Astrocyte of the spinal cord (primary cell): ENCODE measurements at places on chromosomes 2 and 18.
A peak's percentile ranks its signal among the peaks of the same experiment; 100 is the strongest.

GRCh38 chr2:29009711-29010677 is 28.9 kb downstream of the TOGARAM2 start:
- no peak for DNase-seq

GRCh38 chr2:75570024-75570947 is 9.5 kb upstream of the EVA1A start:
- no peak for DNase-seq

GRCh38 chr2:206192157-206192556 is 32.5 kb downstream of the EEF1B2 start:
- DNase-seq = no peak

DNA sequence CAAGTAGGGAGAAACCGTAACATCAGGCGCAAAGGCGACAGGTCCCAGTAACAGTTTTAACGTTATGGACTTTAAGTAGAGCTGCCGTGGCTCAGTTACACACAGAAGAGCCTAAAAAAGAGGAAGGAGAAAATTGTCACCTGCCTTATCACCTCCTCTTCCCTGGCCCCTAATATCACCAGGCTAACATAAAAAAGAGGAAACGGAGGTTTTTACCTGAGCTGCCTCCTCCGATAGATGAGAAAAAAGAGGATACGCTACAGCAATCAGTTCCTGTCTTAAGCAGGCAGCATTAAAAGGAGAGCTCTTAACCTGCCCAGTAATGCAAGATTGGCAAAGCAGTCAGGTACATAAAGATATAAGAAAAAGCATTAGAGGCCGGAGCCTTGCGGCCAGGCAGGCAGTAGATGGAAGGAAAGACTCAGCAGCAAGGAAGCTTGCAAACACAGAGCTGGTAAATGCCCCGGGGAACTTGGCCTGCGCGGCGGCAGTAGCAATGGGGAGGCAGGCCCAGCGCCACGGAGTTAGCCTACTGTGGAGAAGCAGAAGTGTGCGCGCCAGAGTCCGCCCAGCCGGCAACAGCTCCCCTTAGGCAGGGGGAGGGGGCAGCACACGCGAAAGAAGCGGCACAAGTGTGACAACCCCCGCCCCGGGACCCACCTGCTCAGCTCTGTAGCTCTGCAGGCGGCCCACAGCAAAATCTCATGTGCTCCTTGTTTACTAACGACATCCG is 116.3 kb upstream of the SCN7A start:
- DNase-seq = peak; percentile 21

DNA sequence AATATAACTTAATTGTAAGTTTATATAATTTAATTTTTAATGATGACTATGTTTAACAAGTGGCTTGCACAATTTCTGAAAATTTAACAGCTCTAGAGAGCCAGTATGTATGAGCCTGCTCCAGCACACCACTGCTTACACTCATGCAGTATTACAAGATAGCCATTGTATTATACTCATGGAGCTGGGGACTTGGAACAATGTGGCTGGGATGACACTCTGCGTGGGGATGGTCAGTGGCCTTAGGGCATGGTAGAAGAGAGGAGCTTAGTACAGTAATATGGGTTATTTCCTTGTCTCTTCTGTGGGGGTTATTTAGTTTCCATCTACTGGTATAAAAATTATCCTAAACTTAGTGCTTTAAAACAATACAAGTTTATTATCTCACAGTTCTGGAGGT is 105.1 kb upstream of the STON1 start:
- DNase-seq = no peak

- no peak for DNase-seq
Measured at GRCh38 chr2:223487214-223487846, 114.8 kb downstream of the SCG2 start.

DNA sequence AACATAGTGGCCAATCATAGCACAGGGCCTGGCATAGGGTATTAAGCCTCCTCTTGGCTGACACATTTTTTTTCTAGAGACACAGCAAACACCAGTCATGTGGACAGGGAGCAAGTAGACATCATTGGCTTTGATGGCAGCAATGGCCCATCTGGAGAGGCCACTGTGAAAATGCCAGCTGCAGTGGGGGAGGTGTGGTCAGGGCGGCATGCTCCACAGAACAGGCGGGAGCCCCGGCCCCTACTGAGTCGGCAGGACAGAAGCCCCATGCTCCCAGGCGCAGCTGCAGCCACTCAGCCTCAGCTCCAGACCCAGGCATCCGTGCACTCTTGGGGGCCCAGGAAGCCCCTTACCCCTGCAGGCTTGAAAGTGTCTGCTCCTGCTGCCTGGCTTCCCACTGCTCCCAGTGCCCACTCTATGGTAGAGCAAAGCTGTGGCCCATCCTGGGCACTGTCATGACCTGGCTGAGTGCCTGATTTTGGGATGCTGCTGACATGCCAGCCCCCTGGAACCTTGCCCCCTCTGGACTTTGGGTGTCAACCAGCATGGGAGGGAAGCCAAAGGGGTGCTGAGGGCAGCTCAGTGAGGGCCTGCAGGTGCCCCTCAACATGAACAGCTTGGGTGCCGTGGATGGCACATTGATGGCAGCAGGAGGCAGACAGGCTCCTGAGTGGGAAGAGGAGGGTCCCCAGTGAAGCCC is 23.3 kb upstream of the UBE2F start:
- no peak for DNase-seq

GRCh38 chr2:102258386-102259074 is 52.8 kb upstream of the IL1RL1 start:
- peak; percentile 96 for DNase-seq

GRCh38 chr2:128720080-128721022 is 401.7 kb upstream of the HS6ST1 start:
- DNase-seq = no peak

- DNase-seq = peak; percentile 80
Measured at GRCh38 chr2:191245046-191245868, at the start of gene MYO1B. Gene MYO1B, plus strand, starts transcription at chr2:191245404. Its CDS starts 31,492 bp downstream, at chr2:191276896.

DNA sequence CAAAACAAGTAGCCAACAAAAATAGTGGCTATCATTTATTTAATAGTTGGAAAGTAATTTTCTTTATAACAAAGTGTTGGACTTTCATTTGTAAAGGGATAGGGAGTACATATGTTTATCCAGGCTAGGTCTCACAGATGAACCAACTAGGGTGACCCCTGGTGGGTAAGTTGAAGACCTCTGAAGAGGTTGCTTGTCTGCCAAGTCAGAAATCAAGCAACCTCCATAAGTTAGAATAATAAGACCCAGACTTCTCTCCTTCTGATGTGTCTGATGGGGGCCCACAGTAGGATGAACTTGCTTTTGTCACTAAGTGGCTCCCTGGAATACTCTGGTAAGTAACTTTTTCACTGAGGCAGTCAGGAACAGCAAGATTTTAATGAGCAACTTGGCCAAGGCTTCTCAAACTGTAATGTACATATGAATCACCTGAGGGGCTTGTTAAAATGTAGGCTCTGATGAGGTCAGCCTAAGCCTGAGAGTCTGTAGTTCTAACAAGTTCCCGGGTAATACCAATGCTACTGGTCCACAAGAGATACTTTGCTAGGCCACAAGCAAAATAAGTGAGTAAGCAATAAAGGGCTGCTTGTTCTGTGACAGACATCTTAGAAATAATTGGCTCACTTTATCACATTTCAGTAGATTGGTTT is 319.6 kb downstream of the PIK3C3 start:
- peak; percentile 33 for DNase-seq

GRCh38 chr2:143513081-143513480 is 383.9 kb downstream of the ARHGAP15 start:
- peak; percentile 72 for DNase-seq

DNA sequence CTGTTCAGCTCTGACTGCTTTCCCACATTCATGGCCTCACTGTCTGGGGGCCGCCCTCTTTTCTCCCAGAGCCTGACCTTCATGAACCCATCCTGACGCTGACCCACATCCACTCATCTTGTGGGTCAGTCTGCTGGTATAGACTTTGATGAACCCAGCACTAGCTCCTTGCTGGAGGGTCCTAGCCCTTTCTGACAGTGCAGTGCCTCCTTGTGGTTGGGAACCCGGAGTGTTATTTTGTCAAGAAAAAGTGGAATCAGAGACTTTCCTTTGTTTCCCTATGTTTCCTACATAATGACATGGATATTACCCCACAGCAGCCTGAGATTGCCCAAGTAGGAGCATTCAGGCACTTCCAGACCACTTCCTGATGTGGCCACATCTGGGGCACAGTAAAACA is 19.3 kb upstream of the OSR1 start:
- no peak for DNase-seq

GRCh38 chr2:207039225-207039624 is 99.9 kb downstream of the CPO start:
- no peak for DNase-seq

DNA sequence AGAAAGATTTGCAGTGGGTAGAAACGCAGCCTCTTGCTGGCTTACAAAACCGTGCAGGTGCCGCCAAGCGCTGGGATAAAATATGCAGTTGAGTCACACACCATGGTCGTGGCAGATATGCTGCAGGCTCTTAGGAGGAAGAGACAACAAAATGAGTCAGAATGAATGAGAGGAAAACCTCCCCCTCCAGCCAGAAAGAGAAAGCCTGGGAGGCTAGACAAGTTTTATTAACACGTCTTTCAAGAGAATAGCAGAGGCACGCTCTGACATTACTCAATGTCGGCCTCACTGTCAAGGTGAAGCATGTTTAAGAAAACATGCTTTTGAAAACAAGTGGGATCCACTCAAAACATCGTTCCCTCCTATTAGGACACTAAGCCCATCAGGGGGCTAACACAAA is 37.1 kb upstream of the ZCCHC2 start:
- DNase-seq = peak; percentile 80

DNA sequence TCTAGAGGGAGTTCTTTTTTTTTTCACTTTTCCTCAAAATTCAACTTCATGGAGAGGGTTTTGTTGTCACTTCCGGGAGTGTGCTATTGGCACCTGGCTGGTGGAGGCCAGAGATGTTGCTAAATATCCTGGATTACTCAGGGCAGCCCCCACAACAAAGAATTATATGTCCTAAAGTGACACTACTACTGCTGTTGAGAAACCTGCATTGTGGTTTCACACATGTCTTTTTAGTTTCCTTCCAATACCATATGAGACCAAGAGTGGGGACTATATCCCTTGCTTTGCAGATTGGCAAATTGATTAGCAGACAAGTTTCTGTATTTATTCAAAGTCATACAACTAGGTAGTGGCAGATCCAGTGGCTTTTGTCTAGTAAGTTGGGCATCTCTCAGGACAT is 826.8 kb downstream of the TRIB2 start:
- no peak for DNase-seq

DNA sequence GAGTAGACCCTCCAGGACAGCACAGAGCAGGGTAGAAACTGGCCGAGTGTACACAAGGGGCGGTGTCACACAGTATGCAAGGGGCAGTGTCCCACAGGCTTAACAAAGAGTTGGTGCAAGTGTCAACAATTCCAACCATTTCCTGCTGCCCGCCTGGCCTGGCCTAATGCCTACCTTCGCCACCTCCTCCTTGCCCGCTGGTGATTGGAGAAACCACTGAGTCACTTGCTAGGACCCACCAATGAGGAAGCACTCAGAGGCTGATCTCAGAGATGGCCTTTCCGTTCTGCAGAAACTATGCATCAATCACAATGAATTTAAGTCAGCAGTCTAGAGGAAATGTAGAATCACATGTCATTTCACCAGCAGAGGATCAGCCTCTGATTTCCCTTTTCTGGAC is 263.3 kb upstream of the PKDCC start:
- no peak for DNase-seq

GRCh38 chr18:13653746-13654433 is 72.5 kb downstream of the FAM210A start:
- no peak for DNase-seq

DNA sequence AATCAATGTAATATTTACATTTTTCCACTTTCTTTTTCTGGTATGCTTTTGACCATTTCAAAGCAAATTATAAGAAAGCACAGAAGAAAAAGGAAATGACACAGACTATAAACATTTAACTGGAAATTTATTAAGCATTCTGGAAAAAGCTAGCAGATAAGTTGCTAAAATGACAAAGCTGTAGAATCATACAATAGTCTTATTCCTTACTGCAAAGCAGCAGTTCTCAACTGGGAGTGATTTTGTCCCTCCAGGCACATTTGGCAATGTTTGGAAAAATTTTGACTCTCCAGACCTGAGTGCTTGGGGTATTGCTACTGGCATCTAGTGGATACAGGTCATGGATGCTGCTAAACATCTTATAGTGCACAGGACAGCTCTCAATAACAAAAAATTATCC is 75.1 kb downstream of the MBD5 start:
- DNase-seq = peak; percentile 4

DNA sequence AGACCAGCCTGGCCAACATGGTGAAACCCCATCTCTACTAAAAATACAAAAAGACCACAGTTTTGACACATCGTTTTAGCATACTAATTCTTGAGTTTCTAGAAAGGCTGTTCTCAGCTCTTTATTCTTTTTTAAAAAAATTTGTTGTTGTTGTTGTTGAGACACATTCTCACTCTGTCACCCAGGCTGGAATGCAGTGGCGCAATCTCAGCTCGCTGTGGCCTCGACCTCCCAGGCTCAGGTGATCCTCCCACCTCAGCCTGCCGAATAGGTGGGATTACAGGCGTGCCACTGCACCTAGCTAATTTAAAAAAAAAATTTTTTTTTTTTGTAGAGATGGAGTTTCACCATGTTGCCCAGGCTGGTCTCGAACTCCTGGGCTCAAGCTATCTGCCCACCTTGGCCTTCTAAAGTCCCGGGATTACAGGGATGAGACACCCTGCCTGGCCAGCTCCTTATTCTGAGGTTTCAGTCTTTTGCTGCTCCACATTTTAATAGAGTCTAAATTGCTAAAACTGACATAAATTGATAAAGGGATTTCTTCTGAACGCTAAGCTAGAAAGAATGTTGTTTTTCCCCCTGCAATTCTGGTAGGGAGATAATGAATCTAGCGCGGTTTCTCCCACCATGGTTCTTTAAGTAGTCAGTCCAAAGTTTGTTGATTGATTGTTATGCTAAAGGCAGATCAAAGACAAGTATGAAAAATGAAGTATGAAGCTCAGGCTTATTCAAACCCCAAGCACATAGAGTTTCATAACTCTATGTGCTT is 32.6 kb upstream of the CABLES1 start:
- no peak for DNase-seq

DNA sequence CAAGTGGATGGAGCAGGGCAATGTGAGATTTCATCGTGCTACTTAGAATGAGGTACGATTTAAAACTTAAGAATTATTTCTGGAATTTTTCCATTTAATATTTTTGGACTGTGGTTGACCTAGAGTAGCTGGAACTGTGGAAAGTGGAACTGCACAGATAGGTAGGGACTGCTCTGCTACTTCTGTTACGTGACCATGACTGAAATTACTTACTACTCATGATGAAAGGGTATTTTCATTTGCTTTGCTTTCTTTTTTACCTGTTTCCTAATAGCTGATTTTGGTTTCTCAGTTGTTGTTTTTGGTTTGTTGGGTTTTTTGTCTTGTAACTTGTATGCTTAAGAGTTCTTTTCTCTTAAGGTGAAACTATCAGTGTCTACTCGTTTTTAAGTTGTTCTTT is 11.4 kb downstream of the UBE2E3 start:
- DNase-seq = no peak

DNA sequence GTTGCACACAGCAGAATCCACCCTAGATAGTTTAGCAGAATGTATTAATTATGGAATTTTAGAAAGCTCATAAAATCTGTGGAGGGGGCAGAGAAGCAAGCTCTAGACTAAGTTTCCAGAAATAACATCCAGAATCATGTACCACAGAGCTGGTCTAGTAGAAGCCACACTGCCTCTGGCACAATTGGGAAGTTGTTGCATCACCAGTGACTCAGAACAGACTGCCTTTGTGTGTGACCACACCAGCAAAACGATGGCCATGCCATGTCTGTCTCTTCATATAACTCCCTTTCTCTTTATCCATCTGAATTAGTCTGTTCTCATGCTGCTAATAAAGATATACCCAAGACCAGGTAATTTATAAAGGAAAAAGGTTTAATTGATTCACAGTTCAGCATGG is 158.9 kb downstream of the CCDC148 start:
- peak; percentile 25 for DNase-seq
